ENCODE measurements at places on chromosomes 13 and 19.

DNA sequence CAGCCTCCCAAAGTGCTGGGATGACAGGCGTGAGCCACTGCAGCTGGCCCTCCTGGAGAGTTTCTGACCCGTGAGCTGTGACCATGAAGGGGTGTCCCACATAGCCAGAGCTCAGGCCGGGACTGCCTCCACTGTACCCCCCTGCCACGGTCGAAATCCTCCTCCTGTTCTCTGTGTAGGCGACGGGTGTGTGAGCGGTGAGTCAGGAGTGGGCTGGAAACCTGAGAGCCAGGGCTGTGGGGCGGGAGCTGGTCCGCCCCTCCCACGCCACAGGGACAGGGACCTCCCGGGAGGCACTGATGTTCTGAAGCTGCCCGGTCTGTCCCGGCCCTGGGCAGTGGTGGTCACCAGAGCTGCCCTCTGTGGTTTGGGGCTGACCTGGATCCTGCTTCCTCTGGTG lies 3.9 kb downstream of the WDR18 start:
- no peak for DNase-seq

- DNase-seq, result no peak
Measured at GRCh38 chr19:45103508-45104319, 10.7 kb downstream of the PPP1R37 start.

- no peak for DNase-seq
Measured at GRCh38 chr19:3133793-3134116, 2.1 kb upstream of the GNA15 start.

DNA sequence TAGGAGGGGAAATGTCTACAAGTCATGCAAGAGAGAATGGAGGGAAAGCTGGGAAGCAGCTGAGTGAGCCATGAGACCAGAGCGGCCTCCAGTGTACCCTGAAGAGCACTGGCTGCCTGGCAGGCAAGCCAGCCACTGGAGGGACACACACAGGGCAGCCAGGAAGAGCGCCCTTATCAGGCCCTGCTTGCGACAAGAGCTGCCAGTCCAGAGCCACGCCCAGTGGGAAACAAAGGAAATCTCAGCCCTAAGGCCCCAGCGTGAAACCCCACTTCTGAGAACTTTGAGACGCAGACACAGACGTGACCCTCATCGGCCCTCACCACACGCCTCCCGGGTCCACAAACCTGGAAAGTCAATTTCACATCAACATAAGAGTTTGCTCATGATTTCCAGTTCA lies 105.0 kb downstream of the STK24 start:
- no peak for DNase-seq

- peak; percentile 46 for DNase-seq
Measured at GRCh38 chr13:60482012-60482411, 85.0 kb downstream of the TDRD3 start.

- DNase-seq, result no peak
Measured at GRCh38 chr13:79442221-79442620, 36.2 kb upstream of the RBM26 start.

DNA sequence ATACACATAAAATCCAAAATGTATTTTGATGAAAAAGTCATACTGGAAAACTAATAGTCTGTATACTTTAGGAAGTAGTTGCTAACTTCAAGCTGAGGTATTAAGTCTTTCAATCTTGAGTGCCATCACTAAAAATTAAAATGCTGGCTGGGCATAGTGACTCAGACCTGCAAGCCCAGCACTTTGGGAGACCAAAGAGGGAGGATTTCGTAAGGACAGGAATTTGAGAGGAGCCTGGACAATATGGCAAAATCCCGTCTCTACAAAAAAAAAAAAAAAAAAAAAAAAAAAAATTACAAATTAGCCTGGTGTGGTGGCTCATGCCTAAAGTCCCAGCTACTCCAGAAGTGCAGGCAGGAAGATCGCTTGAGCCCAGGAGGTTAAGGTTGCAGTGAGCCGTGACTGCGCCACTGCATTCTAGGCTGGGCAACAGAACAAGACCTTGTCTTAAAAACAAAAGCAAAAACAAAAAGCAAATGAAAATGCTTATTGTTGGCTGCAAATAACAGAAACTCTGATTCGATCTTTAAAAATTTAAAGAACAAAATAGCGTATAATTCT lies 1994.2 kb upstream of the PCDH20 start:
- peak; percentile 34 for DNase-seq

DNA sequence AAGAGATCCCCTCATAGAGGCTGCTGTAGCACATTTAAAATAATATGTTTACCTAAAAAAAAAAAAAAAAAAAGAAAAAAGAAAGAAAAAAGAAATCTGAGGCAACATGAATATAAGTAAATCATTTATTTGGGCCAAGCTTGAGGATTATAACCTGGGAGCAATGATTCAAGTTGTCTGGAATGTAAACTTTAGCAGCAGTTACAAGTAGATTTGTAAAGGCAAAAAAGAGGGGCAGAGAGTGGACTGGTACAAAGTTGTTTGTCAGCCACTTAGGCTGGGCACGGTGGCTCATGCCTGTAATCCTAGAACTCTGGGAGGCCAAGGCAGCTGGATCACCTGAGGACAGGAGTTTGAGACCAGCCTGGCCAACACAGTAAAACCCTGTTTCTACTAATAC lies 11.3 kb downstream of the ZNF43 start:
- no peak for DNase-seq

DNA sequence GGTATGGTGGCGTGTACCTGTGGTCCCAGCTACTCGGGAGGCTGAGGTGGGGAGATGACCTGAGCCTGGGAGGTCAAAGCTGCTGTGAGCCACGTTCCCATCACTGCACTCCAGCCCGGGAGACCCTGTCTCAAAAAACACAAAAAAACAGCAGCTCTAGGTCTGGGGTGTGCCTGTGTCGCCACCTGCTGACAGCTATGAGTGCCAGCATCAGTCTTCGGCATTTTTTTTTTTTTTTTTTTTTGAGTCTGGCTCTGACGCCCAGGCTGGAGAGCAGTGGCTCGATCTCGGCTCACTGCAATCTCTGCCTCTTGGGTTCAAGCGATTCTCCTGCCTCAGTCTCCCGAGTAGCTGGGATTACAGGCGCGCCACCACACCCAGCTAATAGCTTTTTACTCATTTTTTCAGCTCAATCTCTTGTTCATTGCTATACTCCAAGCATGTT lies 10.1 kb downstream of the AP2S1 start:
- DNase-seq, result peak; percentile 76

DNA sequence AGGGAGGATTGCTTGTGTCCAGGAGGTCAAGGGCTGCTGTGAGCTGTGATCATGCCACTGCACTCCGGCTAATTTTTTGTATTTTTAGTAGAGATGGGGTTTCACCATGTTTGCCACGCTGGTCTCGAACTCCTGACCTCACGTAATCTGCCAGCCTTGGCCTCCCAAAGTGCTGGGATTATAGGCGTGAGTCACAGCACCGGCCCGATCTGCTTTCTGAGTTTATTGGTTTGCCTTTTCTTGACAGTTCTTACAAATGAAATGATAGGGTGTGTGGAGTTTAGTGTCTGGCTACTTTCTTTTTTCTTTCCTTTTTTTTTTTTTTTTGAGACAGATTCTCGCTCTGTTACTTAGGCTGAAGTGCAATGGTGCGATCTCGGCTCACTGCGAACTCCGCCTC lies 848 bp downstream of the C19orf44 start:
- no peak for DNase-seq

- DNase-seq, result no peak
Measured at GRCh38 chr19:926589-927350, 935 bp downstream of the ARID3A start.

DNA sequence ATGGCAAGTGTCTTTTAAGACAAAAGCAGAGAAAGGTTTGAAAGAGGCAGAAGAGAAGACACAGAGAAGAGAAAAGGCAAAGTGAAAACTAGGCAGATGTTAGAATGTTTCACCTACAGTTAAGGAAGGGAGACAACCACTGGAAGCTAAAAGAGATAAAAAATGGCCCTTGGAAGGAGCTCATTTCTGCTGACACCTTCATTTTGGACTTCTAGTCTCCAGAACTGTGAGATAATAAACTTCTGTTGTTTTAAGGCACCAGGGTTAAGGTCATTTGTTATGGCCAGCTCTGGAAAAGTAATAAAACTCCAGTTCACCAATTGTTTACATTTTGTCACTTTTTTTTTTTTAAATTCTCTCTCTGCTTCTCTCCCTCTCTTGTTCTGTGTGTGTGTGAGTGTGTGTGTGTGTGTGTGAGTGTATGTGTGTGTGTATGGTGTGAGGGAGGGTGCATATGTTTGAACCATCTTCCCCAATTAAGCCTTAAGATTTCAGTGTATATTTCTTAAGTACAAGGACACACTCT lies 374.6 kb downstream of the DACH1 start:
- no peak for DNase-seq

DNA sequence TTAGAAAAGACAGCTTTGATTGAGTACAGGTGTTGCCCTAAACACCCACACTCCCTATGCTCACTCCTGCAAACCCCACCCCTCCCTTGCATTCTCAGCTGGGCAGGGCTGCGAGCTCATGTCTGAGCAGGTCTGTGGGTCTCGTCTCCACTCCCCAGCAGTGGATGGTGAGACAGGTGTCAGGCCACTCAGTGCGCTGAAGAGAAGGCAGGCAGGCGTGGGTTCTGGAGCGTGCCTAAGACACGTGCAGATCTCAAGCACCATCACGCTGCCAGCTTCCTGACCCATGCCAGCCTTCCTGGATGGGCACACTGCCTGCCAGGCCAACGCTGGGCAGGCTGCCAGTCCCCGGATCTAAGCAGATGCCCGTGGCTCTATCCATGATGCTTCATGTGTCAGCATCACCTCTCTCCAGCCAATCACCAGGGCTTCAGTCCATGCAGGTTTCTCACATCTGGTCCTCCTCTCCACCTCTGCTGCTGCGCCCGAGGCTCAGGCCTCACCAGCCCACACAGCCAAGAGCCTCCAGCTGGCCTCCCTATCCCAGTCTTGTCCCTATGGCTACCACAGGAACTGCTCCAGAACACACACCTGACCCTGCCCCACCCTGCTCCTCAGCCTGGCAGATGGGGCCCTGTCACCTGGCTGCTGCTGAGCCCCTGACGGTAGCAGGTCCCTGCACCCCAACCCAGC lies 42.6 kb downstream of the EPS15L1 start:
- no peak for DNase-seq

DNA sequence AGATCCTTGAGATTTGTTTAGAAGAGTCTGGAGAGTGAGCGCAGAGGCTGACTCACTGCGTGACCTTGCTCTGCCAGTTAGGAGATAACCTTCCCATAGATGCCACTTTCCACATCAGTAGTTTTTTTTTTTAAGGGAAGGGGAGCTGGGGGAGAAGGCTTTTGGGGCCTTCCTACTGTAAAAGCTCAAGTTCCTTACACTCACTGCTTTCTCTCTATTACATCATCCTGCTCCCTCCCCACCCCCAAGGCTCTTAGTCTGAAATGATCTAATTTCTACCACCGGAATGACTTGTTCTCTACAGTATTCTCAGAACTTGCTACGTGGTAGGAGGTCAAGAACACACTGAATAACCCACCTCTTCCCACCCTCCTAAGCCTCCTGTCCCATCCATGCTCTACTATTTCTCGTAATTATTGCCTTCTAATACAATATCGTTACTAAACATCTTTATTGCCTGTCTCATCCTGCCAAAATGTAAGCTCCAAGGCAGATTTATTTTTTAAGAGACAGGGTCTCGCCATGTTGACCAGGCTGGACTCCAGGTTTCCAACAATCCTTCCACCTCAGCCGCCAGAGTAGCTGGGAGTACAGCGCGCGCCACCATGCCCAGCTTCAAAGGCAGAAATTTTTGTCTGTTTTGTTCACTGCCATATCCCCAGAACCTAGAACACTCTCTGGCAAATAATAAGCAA lies 1.2 kb downstream of the LONP1 start:
- DNase-seq, result peak; percentile 96

GRCh38 chr19:42108527-42109389 lies 23.5 kb downstream of the POU2F2 start:
- DNase-seq, result peak; percentile 89

DNA sequence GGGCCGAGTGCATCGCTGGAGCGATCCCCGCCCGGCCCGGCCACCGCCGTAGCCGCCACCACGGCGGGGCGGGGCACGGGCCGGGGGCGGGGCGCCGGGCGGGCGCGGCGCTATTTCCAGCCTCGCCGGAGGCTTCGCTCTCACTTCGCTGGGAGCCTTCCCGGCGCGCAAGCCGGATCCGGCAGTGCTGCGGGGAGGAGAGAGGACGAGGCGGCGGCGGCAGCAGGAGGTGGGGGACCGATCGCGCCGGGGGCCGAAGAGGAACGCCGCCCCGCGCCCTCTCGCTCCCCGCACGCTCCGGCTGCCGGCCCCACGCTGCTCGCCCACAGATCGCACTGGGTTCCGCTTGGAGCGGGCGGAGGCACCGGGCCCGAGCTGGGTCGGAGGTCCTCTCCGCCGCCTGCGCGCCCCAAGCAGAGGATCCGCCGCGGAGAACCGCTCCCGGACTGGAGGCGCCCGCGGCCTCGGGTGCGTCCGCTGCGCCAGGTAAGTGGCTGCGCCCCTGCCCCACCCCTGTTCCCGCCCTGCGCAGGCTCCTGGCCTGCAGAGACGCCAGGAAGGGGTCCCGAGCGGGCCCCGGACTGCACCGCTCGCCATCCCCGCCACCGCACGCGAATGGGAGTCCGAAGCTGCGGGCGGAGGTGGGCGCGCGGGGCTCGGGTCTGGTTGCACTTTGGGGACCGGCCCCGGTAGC lies at the start of gene CHST8:
TSS of gene CHST8 (plus strand) at position 143 of the 694 bp plus-strand sequence. CDS start 67,309 bp downstream, outside the sequence.
- peak; percentile 13 for DNase-seq

- DNase-seq, result no peak
Measured at GRCh38 chr13:99800011-99800410, 171.6 kb downstream of the ZIC5 start.

- no peak for DNase-seq
Measured at GRCh38 chr19:19115954-19116353, 22.3 kb downstream of the TMEM161A start.

DNA sequence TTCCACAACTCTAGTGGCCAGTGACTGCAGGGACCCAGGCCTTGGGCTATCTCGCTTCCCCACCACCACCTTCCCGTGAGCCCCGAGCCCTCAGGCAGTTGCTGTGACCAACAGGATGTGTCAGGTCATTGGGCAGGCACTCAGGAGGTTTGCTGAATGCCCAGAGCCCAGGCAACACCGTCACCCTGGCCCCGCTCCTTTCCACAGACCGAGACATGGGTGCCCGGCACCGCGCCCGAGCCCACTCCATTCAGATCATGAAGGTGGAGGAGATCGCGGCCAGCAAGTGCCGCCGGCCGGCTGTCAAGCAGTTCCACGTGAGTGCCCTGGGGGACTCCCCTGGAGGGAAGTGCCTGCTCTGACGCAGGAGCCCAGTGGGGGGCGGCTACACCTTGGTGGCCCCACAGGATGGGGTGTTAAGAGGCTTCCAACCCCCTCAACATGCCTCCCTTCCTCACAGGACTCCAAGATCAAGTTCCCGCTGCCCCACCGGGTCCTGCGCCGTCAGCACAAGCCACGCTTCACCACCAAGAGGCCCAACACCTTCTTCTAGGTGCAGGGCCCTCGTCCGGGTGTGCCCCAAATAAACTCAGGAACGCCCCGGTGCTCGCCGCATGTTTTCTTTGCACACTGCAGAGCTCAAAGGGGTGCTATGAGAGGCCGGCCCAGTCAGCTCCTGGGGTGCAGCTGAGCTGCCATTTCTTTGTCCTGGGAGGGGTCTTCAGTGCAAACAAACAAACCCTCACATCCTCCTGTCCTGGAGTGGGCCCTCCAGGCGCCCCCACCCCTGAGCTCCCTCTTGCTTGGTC lies 3.2 kb downstream of the RPL18A start:
- no peak for DNase-seq
